ENCODE measurements at places on chromosomes 7 and 10.

GRCh38 chr7:16708511-16708910 is 45.0 kb upstream of the TSPAN13 start:
- DNase-seq: no peak

- DNase-seq: no peak
These were observed 20.4 kb upstream of the INSYN2A start for GRCh38 chr10:127216786-127217185.

GRCh38 chr10:122669045-122669444 is 30.6 kb downstream of the C10orf120 start:
- no peak for DNase-seq

DNA sequence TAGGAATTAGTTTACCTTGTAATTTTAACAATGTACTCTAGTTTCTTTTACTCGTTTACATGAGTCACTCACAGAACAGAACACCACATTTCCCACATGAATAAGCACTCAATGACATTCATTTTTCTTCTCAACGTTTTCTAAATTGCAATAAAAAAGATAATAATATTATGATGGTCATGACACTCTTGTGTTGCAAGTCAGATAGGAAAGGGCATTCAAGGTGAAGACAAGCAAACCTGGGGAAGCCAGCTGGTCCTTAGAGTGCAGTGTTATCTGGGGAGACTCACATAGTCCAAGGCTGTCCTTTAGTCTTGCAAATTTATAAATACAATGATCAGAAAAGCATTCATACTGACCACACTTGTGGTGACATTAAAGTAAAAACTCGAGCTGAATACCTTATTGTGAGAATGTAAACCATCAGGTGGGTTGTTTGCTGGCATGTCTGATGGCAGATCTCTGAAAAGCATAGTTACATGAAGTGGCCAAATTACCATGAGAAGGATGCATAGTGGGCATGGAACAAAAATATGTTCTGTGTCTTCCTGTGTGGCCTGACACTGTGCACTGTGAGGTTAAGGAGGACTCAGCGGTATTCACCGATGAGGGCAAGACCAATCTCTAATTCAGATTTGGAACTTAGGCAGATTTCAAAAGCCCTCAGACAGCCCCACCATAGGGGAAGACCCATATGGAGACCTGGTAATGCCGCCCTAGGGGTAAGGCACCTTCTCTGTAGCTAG is 158.9 kb upstream of the ASAH2 start:
- peak; percentile 23 for DNase-seq

GRCh38 chr10:112295853-112296830 is 12.9 kb downstream of the TECTB start:
- DNase-seq: no peak

GRCh38 chr10:113094114-113094486 is 144.1 kb downstream of the TCF7L2 start:
- peak; percentile 99 for DNase-seq

- DNase-seq: no peak
These were observed 169.0 kb upstream of the PRPS1L1 start for GRCh38 chr7:18196638-18197037.

DNA sequence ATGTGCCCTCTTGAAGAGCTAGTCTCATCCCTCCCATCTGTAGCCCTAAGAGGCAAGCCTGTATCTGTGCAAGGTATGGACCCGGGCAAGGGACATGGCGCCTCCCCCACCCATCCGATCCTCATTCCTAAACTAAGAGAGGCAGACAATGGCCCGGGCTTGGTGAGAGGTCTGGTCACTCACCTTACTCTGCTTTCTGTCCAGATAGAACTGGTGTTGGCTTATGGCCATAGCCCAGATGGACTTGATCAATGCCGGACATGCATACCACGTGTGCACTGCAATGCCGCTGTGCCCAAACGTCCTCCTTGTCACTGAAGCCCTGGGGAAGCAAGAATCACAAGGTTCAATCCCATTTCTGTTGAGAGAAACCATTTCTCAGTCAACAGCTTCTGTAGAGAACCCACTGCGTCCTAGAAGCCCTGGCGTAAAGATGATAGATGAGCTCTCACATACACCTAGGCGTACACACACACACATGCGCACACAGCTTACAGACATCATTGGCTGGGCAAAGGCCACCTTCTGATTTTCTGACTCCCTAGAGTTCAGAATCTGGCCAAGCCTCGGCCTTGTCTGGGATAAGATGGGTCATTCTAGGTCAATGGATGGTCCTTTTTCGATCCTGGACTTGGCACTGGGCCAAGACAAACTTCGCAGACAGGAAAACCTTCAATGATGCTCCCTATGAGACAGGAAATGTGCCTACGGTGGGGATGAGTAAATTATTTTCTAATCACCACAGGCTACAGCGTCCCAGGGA is 114.6 kb downstream of the PRPF18 start:
- no peak for DNase-seq

DNA sequence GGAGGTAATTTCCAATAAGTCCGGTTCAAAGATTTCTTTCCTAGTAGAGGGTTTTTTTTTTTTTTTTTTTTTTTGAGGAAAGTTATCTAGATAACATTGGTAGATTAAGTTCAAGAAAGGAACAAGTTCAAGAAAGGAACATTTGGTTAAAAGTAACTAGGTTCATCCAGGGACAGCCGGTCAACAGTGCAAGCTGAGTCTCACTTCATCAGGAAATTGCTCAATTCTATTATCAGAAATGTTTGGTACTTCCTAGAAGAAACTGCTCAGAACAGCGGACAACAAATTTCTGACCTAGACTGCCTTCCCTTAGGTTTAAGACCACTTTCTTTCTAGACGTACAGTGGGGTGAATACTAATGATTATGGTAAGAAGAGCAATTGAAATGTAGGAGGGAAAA is 3.7 kb upstream of the IL2RA start:
- peak; percentile 75 for DNase-seq

DNA sequence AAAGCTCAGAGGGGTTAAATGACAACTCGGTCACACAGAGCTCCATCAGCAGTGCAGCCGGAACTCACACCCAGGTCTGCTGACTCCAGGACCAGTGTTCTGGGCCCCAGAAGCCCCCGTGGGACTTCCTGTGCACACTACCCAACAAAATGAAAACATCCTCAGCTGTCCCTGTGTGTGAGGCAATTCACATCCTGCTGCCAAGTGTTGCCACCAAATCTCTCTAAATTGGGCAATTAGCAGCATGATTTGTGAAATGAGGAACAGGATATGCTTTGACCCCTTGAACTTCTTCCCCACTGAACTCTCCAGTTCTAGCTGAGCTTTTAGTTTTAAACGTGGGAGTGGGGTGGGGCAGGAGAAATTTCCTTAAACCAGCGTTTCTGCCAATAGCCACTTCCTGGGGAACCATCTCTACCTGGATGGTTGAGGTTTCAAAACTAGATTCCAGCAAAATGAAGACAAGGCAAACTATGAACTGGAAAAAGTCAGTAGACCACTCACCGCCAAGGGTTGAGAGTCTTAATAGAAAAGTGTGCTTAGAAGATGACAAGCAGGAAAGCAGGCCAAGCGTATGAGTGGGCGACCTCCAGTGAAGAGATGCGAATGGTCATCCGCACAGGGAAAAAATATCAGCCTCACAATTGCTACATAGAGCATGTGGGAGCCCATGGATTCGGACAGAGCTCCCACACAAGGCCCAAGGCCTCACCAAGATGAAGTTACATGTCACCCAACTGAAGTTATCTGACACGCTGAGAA is 51.9 kb upstream of the CHST15 start:
- DNase-seq: peak; percentile 97

DNA sequence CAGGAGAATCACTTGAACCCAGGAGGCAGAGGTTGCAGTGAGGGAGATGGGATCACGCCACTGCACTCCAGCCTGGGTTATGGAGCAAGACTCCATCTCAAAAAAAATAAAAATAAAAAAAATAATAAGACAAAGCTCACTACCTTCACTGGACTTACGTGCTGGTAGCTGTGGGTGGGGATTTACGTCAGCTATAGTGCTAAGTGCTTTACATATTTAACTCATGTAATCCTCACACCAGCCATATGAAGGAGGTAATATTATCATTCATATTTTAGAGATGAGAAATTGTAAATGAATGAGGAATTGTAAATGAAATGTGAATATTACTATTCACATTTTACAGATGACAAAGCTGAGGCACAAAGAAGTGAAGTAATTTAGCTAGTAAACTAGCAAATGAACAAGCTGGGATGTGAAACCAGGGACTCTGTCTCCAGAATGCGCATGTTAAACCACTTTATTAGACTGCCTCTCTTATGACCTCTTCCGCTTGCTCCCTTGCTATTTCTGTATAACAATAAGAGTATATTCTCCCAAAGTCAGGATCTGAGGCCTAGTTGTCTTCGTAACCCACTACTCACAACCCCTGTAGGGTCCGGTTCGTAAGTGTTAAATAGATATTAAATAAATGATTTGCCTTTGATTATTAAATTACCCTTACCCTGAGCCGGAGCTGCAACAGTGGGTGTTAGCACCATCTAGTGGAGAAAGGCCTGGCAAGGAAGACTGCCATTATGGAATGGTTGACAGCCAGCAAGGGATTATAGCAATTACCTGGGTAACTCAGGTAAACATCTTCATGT is 70.2 kb downstream of the HTR7 start:
- peak; percentile 48 for DNase-seq

DNA sequence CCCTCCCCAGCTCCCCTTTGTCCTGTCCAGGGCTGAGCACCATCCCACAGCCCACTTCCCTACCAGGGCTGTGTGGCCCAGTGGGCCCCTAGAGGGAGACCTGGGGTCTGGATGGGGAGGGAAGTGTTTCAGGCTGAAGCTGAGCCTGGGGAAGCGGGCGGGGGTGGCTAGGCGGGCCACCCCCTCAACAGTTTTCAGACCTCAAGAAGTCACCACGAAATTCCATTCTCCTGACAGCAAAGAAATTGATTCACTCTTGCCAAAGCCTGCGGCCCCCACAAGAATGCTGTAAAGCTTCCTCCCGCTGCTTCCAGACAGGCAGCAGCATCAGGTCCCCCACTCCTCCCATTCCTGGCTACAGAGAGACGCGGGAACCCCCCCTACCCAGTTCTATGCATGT is 2.5 kb upstream of the LFNG start:
- no peak for DNase-seq

GRCh38 chr10:4343091-4343490 is 482.9 kb upstream of the AKR1E2 start:
- no peak for DNase-seq

DNA sequence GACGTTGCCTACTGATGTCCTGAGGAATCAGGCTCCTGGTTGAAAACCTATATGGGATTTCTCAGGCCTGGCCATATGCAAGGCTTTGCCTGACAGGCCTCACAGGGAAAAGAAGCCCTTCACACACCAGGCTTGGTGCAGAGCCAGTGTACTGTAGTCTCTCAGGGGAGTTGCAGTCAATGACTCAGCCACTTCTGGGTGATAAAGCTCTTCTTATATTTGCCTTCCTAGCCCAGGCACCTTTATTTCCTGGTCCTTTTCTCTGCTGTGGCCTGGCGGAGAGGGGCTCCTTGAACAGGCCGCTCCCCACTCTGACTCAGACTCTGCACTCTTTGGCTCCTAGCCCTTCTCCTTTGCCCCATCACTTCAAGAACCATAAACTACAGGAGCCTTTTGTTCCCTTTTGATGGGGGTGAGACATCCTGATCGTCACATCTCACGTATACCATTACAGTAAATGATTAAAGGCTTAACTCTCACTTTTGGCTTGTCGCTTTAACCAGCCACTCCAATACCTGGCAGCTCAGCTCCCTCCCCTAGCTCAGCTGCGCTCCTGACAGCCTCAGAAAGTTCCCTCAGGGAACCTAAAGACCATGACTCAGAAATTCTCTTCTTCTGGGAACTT is 33.5 kb downstream of the DPY19L1 start:
- DNase-seq: no peak

DNA sequence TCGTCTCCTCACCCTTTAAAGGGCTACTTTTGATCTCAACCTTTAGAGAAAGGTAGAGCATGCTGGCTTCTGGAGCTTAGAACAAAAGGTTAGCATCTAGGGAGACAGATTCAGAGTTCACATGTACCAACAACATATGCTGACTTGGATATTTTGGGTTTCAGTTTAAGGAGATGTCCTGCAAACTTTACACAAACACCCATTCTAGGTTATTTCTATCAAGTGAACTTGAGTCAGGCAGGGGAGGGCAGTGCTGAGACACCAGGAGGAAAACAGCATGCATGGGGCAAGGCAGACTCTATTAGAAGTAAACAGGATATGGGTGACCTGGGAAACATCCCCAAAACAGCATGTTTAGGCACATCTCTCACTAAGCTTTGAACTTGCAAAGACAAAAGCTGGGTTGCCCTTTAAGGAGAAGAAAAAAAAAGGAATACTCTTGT is 43.8 kb downstream of the ARL4A start:
- no peak for DNase-seq

DNA sequence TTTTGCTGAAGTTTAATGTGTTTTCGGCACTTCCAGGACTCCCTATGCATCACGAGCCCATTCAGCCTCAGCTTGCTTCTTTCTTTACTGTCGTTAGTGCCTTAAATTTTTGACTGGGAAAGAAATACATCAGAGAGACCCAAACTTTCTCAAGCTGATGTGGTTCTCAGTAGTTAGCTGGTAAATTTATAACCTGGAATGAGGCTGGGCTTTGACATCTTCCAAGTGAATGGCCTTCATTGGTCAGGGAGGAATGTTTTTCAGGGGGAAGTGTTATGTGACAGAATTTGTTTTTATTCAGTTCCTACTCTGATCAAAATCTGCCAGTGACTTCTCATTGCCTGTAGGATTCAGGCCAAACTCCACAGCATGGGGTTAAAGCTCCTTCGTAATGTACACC is 296.9 kb downstream of the SORCS3 start:
- no peak for DNase-seq

DNA sequence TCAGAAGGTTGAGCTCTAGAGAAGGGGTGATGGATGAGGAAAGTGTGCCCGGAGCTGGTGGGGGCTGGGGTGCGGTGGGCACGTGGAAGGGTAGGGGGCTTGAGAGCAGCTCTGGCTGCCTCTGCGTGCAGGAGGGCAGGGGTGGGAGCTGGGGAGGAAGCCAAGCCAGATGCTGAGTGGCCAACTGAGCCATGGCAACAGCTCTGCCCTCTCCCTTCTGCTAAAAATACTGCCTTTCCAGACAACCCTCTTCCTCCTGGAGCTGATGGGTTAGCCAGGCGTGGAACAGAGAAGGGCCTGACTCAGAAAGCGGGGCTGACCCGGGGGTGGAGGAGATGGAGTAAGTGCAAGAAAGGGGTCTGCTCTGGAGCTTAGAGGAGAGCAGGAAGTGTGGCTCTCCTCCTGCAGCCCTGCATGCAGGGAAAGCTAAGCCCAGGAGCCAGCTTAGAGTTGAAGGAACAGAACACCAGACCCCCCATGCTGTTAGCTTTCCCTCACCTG is 114.6 kb upstream of the AGK start:
- DNase-seq: no peak

GRCh38 chr10:70674560-70675495 is 2.5 kb downstream of the ADAMTS14 start:
- no peak for DNase-seq

DNA sequence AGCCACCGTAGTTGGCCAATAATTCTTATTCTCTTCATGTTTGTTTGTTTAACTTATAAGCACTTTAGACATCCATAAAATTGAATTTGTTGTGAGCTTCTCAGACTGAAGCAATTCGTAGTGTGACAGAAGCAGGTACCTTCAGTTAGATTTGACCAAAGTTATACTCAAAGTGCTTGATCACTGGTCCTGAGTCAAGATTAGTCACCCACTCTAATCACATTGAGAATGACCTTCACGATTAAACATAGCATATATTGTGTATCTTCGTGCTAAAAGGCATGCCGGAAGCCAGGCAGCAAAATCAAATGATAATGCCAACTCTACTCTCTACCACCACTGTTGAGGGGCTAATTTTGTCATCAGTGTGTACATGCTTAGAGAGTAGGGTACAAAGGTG is 763.7 kb upstream of the MBL2 start:
- no peak for DNase-seq

- DNase-seq: peak; percentile 92
These were observed 161.2 kb downstream of the TAX1BP1 start for GRCh38 chr7:27901028-27901760.

Measured in inflammatory macrophage treated with lipopolysaccharide for 4 hours (primary cell).